ENCODE measurements at places on chromosomes 3 and 15.

DNA sequence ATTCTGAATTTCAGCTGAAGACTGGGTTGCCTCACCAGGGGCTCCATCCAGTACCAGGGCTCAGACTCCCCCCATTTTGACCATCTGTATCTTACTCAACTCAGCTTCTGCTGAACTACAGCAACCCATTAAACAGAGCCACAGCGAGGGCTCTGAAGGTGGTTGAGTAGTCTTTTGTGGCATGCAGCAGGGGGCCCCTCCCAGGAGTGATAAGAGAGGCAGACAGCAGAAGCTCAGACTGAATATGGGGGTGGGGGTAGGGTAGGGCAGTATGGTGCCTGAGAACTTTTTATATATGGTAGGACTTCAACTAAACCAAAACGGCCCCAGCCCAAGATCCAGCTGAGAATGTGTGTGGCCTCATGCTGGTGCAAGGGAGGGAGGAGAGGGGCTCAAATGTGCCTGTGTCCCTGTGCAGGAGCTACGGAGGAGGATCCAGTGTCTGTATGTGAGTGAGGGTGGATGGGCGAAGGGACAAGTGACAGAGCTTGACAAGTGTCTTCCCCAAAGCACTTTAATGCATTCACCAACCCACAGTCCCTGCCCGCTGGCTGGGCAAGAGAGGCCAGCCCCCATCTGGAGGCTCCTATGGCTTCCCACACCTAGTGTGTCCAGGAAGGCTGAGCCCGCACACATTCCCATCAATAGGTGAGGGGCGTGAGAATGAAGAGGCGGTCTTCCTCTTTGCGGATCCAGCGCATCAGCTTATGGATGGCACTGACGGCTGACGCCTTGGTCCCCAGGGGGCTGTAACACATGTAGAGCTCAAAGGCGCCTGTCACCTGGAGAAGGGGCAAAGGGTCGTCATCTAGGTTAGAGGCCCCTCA lies 4.9 kb upstream of the MST1R start:
- no peak for DNase-seq

DNA sequence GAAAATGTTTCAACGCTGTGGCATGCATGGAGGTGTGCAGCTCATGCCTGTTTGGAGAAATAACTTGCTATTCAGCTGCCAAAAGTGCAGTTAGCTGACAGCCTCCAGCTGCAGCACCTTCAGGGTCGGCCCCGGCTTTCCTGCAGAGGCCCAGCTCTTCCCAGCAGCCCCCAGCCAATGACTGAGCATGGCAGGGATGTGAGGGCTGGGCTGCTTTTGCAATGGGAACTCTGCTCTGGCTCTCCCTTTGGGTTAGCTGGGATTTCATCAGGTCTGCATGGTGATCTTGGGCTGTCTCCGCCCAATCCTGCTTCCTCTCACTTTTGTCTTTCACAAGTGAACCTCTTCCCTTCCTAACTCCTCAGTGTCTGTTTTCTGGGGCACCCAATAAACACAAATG lies 396.6 kb downstream of the EPHB1 start:
- DNase-seq, result no peak

DNA sequence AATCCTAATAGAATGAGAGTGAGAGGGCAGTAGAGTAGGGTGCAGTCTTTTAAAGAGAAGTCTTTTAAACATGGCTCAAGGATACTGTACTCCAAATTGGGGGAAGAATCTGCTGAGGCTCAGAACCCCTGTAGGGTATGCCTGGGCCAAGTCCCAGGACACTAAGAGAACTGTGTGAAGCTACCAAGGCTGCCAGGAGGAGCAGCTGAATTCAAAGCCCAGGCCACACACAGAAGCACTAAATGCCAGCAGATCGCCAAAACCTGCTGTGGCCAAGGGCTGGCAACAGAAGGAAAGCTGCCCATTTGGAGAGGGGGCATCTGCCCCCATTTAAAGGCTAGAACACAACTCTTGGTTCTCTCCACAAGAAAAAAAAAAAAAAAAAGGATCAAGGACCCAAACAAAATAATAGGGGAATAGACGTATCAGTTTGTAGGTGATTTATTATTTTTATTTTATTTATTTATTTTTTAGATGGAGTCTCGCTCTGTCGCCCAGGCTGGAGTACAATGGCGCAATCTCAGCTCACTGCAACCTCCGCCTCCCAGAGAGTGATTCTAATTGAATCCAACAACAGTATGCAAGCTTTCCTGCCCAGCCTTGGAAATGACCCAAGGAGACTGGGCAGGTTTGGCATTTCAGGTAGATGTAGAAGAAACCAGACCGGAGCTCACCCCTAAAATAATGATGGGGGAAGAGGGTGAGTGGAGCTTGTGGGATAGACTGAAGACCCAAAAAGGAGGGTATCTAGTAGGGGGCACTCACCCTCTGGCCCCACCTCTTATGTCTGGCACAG lies 279.0 kb upstream of the WNT5A start:
- DNase-seq, result no peak

DNA sequence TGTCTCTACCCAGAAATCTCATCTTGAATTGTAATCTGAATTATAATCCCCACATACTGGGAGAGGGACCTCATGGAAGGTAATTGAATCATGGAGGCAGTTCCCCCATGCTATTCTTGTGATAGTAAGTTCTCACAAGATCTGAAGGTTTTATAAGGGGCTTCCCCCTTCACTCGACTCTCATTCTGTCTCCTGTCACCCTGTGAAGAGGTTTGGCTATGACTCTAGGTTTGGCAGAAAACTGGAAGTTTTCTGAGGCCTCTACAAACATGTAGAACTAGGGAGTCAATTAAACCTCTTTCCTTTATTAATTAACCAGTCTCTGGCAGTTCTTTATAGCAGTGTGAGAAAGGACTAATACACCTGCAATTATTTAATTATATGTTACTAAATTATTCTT lies 125.2 kb upstream of the TGFBR2 start:
- DNase-seq, result no peak

GRCh38 chr3:105580296-105580965 lies 213.7 kb downstream of the ALCAM start:
- no peak for DNase-seq

- no peak for DNase-seq
Observed at GRCh38 chr15:68427963-68428362, 4.0 kb downstream of the ITGA11 start.

- no peak for DNase-seq
Observed at GRCh38 chr3:123884993-123885392, 861 bp upstream of the MYLK start.

GRCh38 chr15:36737430-36737891 lies 158.0 kb downstream of the CDIN1 start:
- DNase-seq, result no peak
